ENCODE measurements at places on chromosomes 16 and 17. TPM values are rescaled to one million over a fixed set of nuclear protein-coding genes. Genes with fewer than 3 reads are reported as not detected.
A peak's percentile ranks its signal among the peaks of the same experiment; 100 is the strongest.

DNA sequence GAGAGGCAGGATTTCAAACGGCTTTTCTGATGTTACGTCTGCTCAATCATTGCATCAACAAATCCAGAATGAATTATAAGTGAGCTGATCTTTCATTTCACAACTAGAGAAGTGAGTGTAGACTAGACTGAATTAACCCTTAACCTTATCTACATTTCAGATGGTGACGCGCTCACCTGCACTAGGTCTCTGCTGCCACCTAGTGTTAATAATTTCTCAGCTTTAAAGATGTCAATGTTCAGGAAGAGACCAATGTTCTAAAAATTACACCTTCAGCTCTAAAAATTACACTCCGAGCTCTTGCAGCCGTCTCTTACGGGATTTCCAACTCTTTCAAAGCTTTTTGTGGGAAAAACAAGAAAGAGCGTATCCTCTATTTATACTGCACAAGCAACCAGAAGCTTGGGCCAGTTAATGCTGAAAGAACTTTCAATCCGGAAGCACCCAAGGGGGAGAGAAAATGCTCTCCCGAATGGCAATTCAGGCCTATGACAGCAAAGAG, 88.2 kb upstream of the FA2H start:
- ATAC-seq = no peak

GRCh38 chr16:59719121-59719520, 985.0 kb upstream of the GOT2 start:
- no peak for ATAC-seq

DNA sequence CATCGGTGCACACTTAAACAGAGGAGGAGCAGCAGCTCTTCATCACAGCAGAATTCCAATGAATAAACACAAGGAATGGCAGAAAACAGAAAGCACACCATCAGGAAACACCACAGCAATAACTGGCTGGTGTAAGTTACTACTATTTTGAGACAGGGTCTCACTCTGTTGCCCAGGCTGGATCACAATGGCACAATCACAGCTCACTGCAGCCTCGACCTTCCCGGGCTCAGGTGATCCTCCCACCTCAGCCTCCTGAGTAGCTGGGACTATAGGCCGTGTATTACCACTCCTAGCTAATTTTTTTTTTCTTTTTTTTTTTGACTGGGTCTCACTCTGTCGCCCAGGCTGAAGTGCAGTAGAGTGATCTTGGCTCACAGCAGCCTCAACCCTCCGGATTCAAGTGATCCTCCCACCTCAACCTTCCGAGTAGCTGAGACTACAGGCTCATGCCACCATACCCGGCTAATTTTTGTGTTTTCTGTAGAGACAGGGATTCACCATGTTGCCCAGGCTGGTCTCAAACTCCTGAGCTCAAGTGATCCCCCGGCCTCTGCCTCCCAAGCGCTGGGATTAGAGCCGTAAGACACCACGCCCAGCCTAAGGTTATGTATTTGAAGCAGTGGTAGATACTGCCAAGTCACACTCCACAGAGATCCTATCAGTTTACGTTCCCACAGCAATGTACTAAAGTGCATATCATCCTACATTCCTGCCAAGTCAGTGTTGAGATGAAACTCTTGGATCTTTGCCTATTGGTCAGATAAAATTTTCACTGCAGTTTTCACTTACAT, 20.7 kb downstream of the TRAP1 start:
- peak; percentile 22 for ATAC-seq

DNA sequence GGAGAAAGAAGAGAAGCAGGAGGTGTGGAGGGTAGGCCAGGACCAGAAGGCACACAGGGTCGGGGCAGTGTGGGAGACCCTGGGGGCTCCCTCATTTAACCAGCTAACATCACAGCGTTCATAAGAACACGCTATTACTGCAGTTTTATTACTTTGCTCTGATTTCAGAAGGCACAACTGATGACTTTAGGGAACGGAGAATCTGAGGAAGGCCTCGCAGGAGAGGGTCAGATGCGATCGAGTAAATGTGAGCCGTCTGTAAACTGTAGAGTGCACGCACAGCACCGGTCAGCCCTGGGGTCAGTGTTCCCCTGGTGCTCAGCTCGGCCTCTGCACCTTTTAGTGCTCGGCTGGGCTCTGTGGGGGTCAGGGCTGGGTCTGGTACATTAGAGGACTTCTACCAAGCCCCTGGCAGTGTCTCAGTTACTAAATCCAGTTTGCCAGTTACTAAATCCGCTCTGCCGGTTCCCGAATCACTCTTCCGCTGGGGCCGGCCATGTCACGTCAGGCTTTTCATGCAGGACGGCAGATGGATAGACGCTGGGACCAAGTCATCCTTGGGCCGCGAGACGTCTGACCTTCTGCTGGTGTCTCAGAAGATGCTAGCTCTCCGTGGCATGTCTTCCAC, 325.9 kb downstream of the SEC14L1 start:
- no peak for ATAC-seq

DNA sequence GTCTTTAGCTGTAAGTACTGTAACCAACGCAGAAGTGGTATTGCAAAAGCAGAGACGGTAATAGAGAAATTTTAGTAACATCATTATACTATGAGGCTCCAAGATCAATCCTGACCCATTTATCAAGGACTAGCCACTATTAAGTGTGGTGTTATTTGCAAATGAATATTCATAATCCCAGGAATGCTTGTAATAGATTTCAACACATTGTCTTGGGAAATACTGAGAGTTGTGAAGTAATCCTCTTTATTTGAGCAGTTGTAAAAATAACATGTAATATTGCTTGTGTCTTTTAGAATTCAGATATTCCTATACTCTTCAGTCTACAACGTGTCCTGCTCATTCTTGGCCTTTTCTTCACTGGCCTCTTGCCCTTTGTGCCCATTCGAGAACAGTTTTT, 46.4 kb downstream of the GDPD1 start:
- no peak for ATAC-seq

GRCh38 chr17:1904273-1905182, 74.7 kb downstream of the RPA1 start:
- no peak for ATAC-seq

MYH2 gene
- not detected for total RNA-seq

- ATAC-seq = no peak
Observed at GRCh38 chr16:75311383-75311938, 60.0 kb upstream of the BCAR1 start.

KCNG4 gene
- not detected for total RNA-seq

Measured in gastroesophageal sphincter (tissue), 4 donors.